Activated CD4-positive, alpha-beta T cell treated with anti-CD3 and anti-CD28 coated beads, Interleukin-2, amount 50 U/mL, for 48 hours (primary cell): ENCODE measurements at places on chromosomes 11 and 22.

GRCh38 chr22:36443198-36443770 is 38.2 kb downstream of the TXN2 start:
- DNase-seq = no peak

DNA sequence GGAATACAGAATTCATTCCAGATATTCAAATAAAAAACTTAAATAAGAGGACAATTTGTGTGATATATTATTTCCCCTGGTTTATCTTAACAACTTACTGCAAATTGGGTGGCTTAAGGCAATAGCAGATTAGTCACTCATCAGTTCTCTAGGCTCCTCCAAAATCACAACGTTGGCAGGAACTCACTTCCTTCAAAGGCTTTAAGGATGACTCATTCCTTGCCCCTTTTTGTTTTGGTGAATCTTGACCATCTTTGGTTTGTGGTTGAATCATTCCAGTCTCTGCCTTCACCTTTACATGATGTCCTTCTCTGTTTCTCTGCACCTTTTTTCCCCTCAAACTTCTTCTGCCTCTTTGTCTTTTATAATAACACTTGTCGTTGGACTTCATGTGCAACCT is 3.4 kb downstream of the OR10AG1 start:
- no peak for DNase-seq

- DNase-seq = peak; percentile 62
Measured at GRCh38 chr11:65857500-65857852, 504 bp downstream of the CFL1 start.

- no peak for DNase-seq
Measured at GRCh38 chr11:127567237-127567932, 566.8 kb upstream of the KIRREL3 start.

- no peak for DNase-seq
Measured at GRCh38 chr22:48902983-48903650, 924.6 kb downstream of the BRD1 start.

GRCh38 chr11:116727990-116728389 is 44.8 kb downstream of the BUD13 start:
- no peak for DNase-seq

DNA sequence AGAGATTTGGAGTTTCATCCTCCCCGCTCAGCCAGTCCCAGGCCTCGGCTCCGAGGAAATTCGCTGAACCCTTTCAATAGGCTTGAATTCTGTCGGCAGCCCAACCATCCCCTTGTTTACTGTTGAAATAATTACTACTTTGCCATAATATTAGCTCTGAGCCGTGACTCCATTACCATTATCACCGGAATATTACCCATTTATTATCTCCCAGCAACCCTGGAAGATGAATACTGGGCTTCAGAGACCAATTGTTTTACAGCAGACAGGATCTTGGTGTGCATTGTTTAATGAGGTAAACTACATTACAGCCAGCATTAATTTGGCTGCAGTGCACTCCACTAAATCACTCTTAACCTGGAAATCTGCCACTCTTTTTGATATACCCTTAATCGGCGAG is 867.4 kb downstream of the NTM start:
- DNase-seq = no peak

- no peak for DNase-seq
Measured at GRCh38 chr22:49863931-49864330, 10.3 kb downstream of the ZBED4 start.

DNA sequence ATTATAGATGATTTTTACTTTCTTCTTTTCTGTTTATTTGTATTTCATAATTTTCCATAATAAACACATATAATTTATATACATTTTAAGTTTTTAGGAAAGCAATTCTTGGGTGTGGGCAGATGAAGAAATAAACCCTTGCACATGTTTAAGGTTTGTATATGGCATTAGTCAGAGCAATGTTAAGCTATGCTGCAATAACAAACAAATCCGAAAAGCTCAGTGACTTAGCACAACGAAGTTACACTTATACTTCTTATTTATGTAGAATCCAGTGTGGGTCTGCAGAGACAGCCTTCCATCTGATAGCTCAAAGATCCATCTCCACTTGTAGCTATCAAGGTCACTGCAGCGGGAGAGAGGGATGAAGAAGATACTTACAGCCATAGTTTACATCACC is 68.5 kb upstream of the BARX2 start:
- DNase-seq = no peak

- DNase-seq = no peak
Measured at GRCh38 chr11:48033918-48034341, 53.6 kb downstream of the PTPRJ start.

- DNase-seq = peak; percentile 66
Measured at GRCh38 chr11:66100272-66101065, 30.4 kb downstream of the PACS1 start.

DNA sequence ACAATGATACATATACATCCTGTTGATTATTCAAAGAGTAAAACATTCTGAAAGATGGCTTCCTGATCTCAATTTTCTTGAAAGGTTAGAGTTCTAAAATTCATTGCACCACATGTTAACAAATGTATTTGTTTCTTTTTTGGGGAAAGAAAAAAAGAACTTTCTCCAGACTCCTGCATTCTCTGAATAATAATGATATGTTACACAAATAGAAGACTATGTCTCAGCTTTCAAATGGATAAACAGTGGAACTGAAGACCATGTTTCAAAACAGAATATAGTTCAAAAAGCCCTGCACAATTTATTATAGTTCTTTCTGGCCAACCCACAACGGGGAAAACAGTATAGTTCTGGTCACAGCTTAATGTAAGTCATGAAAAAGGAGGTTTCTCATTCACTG is 277.0 kb downstream of the SBF2 start:
- DNase-seq = no peak

DNA sequence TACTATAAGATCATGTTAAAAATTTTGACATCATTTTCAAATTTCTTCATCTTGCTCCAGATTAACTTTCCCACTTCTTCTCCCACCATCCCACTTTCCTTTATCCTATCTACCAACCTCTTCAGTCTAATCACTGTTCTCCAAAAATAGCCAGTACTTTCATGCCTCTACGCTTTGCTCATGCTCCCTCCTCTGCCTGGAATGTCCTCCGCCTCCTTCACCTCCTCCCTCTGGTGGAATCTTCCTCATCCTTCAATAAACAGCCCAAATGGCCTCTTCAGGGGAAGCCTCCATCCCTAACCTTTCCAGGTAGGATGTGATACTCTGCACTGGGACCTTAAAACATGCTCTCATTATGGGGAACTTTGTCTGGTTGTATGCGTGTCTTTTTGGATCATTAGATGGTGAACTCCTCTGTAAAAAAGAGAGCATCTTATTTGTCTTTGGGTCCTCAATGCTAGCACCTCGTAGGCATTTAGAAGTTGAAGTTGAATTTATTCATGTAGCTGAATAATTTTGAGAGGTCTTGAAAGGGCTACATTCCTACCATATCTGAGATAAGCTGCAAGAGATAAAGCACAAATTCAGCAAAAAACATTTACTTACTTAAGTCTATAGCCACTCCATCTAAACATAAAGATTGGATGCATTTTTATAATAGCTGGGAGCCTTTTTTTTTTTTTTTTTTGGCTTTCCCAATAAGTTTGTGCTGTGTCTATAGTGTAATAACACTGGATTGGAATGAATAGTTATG is 8.0 kb upstream of the CSRP3 start:
- DNase-seq = no peak

- DNase-seq = no peak
Measured at GRCh38 chr11:132456751-132457328, 1075.5 kb downstream of the OPCML start.

- DNase-seq = no peak
Measured at GRCh38 chr11:105070306-105070705, 25.2 kb upstream of the CARD16 start.

DNA sequence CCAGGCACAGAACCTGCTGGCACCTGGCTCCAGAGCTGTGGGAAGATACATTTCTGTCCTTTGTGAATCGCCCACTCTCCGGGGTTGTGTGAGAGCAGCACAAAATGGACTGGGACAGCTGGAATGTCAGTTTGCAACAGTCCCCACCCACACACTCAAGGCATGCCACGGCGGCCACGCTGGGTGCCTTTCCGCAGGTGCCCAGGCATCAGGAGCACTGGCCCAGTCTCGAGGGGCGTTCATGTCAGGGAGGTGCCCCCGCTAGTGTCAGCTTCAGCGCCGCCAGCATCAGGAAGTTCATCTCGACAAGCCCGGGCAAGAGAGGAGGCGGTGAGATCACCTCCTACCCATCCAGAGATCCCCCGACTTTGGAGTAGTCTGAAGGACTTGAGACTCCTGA is 2.1 kb downstream of the TP53AIP1 start:
- DNase-seq = no peak

- DNase-seq = no peak
Measured at GRCh38 chr11:10327254-10327653, 22.4 kb downstream of the ADM start.

- no peak for DNase-seq
Measured at GRCh38 chr11:58787903-58788302, 56.2 kb upstream of the GLYAT start.

GRCh38 chr11:78040691-78041379 is 17.8 kb upstream of the KCTD14 start:
- peak; percentile 13 for DNase-seq

- no peak for DNase-seq
Measured at GRCh38 chr11:87263979-87264378, 226.2 kb downstream of the TMEM135 start.

DNA sequence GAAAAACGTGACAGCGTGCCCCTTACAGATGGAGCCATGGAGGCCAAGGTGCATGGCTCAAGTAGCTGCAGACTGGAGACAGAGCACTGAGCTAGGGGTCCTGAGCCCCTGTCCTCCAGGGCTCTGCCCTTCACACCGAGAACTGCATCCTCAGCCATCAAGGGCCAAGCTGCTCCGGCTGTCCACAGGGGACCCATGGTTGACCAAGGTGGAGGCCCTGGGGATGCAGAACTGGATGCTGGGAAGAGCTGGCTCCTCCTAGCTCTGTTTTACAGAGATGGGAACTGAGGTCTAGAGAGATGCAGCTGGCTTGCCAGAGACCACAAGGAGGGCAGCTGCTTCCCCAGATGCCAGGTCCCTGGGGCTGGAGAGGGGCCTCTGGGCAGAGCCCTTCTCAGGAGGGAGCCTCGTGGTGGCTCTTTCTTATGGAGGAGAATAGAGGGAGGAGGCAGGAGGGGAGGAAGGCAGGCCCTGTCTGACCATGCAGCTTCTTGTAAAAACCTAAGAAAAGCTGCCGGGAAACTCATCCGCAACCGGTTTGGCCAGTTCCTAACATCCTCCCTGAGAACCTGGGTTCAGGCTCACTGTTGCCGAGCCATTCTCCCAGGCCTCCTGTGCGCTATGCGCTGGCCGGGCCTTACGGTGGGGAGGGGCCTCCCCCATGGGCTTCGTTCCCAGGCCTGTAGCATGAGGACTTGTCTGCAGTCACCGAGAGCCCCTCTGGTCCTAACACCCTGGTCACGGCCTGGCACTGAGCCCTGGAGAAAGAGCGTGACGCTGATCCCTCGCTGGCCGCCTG is 80.6 kb downstream of the WNT7B start:
- DNase-seq = no peak

DNA sequence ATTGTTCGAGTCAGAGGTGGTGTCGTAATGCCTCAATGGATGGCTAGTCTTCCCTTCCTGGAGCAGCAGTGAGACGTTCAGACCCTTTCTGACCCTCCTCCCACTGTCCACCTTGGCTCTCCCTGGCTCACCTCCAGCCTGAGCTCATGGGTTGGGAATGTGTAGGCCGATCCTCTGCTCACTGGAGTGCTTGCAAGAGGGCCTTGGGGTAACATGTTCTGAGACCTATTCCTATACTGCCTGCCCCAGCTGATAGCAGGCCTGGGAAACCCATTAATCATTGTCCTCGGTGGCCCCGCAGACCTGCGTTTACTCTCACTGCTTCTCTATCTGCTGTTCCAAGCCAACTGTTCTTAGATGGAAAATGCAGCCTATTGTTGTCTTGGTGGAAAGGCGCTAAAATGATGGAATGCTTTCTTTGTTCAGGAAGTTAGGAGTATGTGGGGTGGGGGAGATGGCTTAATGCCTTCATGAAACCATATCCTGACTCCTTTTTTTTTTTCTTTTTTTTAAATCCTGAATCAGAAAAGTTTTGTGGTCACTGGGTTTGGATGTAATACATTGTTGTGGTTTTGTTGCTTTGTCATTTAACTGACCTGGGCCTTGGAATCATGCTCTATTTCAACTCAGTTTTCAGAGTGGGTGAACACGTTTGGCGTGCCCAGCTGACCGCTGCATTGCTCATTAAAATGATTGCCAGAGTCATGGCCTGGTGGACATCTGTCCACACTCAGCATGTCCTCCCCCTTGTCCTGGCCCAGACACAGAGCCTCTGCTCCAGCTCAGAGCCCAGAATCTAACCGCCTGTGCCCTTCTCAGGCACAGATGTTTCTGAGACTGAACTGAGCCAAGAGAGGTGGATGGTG is 72.5 kb downstream of the MICAL2 start:
- DNase-seq = no peak

DNA sequence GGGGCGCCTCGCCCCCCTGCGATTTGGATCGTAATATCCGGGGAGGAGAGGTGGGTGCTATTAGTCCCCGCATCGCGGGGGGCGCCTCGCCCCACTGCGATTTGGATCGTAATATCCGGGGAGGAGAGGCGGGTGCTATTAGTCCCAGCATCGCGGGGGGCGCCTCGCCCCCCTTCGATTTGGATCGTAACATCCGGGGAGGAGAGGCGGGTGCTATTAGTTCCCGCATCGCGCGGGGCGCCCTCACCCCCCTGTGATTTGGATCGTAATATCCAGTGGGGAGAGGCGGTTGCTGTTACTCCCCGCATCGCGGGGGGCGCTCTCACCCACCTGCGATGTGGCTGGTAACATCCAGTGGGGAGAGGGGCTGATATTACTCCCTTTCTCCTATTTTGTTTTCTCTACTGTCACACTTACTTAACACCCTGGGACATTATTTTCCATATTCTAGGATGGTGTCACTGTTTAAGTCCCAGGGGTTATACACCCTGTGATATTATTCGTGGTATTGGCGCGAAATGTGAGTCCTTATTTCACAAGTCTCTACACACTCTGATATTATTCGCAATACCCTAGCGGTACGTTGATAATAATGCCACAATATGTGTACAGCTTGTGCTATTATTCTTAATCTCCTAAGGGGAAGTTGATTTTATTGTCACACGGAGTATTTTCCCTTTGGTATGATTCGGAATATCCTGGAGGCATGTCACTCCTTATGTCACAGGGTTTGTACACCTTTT is 57.8 kb upstream of the ALDH3B2 start:
- DNase-seq = peak; percentile 25

GRCh38 chr11:62910141-62910882 is 10.9 kb downstream of the CHRM1 start:
- no peak for DNase-seq
